ENCODE measurements at places on chromosomes 12 and 14.

DNA sequence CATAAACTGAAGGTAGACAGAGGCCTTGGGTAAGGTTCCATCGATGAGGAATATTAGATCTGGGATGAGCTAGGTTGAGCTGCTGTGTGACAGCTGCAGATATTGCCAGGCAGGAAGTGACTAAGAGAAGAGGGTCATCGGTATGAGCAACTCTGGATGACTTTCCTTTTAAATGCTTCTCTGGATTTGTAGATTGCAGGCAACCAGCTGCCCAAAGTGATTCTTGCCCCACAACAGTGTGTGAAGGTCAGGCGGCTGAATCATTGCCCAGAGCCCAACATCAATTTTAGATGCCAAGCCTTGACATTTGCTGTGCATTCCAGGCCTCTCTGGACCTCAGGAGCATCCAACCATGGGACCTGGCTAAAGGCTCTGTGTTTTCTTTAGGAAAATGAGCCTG lies 255.9 kb downstream of the DPF3 start:
- no peak for DNase-seq

GRCh38 chr12:108820707-108821406 lies 36.5 kb downstream of the SSH1 start:
- DNase-seq = no peak

DNA sequence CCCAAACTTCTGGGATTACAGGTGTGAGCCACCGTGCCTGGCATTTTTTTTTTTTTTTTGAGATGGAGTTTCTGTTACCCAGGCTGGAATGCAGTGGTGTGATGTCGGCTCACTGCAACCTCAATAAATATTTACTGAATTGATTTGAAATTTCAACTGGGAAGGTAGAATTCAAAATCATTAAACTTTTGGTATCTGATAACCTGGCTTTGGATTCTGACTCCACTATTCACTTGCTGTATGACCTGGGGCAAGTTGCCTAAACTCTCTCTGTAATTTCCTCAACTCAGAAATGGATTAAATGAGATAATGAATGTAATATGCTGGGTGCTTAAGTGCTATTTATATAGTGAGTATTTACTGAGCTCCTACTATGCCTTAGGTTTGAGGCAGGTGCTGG lies 8.7 kb upstream of the METAP2 start:
- DNase-seq = no peak

GRCh38 chr12:18580291-18580690 lies 157.5 kb downstream of the PLCZ1 start:
- no peak for DNase-seq

GRCh38 chr12:64139021-64139420 lies 83.1 kb downstream of the KICS2 start:
- DNase-seq = no peak

- DNase-seq = no peak
These were observed 258.4 kb upstream of the HMGA2 start for GRCh38 chr12:65565601-65566560.

DNA sequence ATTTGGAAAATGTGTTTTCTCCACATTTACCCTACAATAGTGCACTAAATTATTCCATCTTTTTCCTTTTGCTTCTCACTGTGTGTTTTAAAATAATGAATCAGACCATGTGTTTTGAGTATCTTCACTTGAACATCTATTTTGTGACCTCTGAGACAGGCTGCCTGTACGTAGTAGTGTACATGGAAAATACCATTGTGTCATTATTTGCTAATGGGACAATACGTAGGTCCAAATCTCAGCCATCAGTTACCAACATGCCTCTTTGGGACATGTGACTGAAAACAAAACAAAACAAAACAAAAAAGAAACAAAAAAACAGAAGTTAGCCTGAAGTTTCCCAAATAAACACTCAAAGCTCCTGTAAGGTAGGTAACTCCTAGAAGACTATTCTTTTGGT lies 7.1 kb upstream of the MYF6 start:
- DNase-seq = no peak

- no peak for DNase-seq
These were observed 2.3 kb downstream of the MEG3 start for GRCh38 chr14:100828031-100828769.

DNA sequence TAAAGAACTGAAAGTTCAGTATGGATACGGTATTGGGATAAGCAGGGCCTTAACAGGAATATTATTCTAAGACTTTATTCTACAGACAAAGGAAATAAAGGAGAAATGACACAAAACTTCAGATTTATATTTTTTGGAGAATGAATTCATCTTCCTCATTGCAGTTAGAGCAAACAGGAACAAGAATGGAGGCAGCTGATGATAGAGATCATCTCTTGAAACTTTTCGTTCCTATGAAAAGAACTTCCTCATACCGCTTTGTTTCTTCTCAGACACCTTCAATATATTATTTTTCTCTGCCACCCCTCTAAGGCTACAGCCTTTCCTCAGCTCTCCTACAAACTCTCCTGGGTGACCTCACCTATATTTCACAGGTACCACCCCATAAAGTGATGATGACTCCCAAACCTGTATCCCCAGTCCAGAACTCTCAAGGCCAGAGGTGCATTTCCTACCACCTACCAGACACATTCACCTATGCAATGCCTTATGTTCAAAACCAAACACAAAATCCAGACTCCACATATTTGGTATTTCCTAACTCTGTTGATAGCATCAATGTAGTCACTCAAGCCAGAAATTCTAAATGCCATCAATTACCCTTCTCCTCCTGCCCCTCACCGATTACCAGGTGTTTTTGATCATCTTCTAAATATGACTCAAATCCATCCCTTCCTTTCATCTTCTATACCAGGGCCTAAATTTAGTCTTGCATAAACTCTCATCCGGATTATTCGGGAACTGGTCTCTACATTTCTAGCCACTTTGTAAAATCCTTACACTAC lies 7.4 kb downstream of the MAP4K5 start:
- no peak for DNase-seq

- DNase-seq = peak; percentile 33
These were observed 37.4 kb downstream of the SUSD6 start for GRCh38 chr14:69648480-69649451.

All from HuH-7 (cell line).